ENCODE measurements at places on chromosomes 12 and 14. TPM values are rescaled to one million over a fixed set of nuclear protein-coding genes. Genes with fewer than 3 reads are reported as not detected.

DNA sequence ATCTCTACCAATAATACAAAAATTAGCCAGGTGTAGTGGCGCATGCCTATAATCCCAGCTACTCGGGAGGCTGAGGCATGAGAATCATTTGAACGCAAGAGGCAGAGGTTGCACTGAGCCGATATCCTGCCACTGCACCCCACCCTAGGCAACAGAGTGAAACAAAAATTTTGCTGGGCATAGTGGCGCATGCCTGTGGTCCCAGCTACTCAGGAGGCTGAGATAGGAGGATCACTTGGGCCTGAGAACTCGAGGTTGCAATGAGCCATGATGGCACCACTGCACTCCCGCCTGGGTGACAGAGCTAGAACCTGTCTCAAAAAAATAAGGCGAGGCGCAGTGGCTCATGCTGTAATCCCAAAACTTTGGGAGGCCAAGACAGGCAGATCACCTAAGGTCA is 9.5 kb downstream of the ATXN2 start:
- DNase-seq: no peak

DNA sequence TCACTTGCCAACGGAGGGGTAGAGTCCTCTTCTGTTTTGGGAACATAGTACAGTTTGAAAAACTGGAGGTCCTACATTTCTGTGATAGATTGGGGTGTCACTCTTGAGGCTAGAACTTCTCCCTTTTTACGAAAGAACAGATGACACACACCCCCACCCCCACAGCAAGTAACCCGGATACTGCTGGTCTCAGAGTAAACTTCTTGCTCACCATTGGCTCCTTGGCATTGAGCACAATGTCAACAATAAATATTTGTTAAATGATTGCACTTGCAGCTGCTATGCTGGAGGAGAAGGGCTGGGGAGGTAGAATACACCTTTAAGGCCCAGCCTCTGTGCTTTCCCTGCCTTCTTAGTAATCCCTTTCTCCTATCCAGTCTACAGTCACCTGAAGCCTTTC is 149.8 kb downstream of the TGFB3 start:
- DNase-seq: no peak

- DNase-seq: no peak
Measured at GRCh38 chr12:120119271-120119973, 2.9 kb upstream of the RAB35 start.

HOXC11 gene
- total RNA-seq: not detected

BIN2 gene
- 1.2 TPM for total RNA-seq

DNA sequence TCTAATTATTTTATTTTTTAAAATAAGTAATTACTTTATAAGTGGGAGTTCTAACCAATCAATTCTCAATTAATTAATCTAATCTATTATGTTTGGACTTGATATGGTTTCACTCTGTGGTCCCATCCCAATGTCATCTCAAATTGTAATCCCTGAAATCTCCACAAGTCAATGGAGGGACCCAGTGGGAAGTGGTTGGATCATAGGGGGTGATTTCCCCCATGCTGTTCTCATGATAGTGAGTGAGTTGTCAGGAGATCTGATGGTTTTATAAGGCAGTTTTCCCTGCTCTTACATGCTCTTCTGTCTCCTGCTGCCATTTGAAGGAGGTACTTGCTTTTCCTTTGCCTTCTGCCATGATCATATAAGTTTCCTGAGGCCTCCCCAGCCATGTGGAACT is 836.1 kb downstream of the GALC start:
- no peak for DNase-seq

DMAC2L gene
- total RNA-seq: 19.0 TPM

- no peak for DNase-seq
Measured at GRCh38 chr12:30719060-30719459, 23.4 kb upstream of the IPO8 start.

- DNase-seq: no peak
Measured at GRCh38 chr12:115464661-115465060, 780.7 kb upstream of the TBX3 start.

DNA sequence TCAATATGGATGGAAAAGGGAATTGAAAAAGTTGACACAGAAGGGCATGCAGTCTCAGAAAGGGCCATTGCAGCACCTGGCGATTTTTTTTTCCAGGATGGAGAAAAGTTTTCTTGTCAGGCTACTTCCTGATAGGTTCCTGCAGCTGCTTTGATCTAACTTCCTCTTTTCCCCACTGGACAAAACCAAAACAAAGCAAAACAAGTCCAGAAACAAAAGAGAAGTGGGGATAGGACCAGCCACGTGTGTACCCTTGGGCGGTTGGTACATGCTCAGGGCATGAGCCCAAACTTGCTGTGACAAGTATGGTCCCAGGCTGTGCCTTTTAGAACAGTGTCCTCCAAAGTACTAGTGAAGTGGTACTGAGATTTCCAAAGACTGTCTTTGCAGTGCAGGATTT is 89.8 kb downstream of the CHST11 start:
- no peak for DNase-seq

DNA sequence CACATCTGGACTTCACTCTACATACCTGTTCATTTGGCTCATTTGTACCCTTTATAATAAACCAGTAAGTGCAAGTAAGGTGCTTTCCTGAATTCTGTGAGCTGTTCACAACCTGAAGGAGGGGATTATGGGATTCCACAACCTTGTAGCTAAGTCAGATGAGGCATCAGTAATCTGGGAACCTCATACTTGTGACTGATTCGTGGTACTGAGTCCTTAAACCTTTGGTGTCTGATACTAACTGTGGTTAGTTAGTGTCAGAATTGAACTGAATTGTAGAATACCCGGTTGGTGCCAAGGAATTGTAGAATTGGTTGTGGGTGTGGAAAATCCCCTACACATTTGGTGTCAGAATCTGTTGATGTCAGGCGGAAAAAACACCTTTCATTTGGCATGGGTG is 83.4 kb downstream of the TMX1 start:
- no peak for DNase-seq

TAS2R7 gene
- not detected for total RNA-seq

GRCh38 chr14:103314496-103315277 is 19.4 kb upstream of the EIF5 start:
- no peak for DNase-seq

GRCh38 chr12:123659996-123660727 is 10.8 kb upstream of the TCTN2 start:
- no peak for DNase-seq

DNA sequence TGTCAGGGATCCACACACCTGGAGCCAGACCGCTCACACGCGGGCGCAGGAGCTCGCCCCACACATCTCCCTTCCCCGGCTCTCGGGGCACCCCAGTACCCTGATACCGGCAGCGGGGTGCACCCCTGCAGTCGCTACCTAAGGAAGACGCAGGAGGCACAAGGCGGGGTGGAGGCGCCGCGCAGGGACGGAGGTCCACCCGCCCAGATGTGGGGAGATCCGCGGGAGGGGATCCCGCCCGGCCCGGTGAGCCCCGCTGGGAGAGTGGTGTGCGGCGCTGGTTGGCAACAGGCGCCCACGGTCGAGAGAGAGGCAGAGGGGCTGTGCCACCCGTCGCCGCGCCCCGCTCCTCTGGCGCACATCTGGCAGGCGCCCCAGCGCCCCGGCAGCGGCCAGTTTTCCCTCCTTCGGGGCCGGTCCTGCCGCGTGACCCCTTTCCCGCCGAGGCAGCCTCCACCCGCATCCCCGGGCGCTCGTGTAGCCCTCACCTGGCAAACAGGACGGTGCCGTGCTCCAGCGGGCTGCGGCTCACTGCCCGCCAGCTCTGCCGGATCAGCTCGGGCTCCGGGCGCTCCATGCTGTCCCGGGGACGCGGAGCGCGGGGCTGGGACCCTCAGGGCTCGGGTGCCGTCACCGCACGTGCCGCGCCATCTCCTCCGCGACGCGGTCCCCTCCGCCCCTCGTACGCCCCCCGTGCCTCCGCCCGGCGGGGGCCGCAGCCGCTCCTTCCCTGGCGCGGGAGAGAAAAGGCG is 469 bp downstream of the NGB start:
- no peak for DNase-seq

RIMBP2 gene
- total RNA-seq: not detected

- no peak for DNase-seq
Measured at GRCh38 chr14:103943673-103944072, 1.3 kb upstream of the RD3L start.

- no peak for DNase-seq
Measured at GRCh38 chr14:99884834-99885648, 91.8 kb downstream of the EML1 start.

GRCh38 chr12:56469007-56469930 is 891 bp downstream of the SPRYD4 start:
- no peak for DNase-seq

- peak; percentile 41 for DNase-seq
Measured at GRCh38 chr14:64549791-64550620, at the start of gene PPP1R36. Gene PPP1R36, plus strand, starts transcription at chr14:64549961. Its CDS starts 37 bp downstream, at chr14:64549998.

DNA sequence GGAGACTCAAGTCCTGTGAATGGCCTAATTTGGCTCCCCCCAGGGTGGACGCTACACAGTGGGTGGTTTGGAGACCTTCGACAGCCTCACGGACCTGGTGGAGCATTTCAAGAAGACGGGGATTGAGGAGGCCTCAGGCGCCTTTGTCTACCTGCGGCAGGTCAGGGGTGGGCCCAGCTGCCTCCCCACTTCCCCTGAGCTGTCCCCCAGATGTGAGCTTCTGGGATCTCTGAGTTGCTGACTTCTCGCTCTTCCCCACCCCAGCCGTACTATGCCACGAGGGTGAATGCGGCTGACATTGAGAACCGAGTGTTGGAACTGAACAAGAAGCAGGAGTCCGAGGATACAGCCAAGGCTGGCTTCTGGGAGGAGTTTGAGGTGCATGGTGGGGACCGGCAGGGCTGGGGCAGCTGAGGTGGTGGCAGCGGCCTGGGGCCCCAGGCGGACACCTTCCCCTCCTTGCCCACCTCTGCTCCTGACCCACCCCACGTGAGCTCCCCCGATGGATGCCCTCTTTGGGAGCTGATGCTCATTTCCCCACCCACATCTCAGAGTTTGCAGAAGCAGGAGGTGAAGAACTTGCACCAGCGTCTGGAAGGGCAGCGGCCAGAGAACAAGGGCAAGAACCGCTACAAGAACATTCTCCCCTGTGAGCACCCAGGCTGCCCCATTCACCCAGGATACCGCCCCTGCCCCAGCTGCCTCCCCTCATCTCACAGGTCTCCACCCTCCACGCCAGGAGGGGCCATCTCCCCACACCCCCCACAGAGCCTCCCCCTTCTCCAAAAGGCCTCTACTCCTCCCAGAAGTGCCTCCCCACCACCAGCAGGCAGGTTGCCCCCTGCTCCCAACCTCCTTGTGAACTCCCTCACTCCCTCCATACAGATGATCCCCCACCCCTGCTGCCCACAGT is 4.2 kb downstream of the PTPN6 start:
- DNase-seq: peak; percentile 20

GRCh38 chr12:104673696-104674482 is 217.1 kb downstream of the CHST11 start:
- no peak for DNase-seq

- no peak for DNase-seq
Measured at GRCh38 chr14:68462683-68463082, 330.2 kb downstream of the ZFP36L1 start.

- DNase-seq: no peak
Measured at GRCh38 chr12:2693980-2694610, 100.7 kb upstream of the FKBP4 start.

GZMH gene
- 3.6 TPM for total RNA-seq

SUOX gene
- 38.3 TPM for total RNA-seq

DNA sequence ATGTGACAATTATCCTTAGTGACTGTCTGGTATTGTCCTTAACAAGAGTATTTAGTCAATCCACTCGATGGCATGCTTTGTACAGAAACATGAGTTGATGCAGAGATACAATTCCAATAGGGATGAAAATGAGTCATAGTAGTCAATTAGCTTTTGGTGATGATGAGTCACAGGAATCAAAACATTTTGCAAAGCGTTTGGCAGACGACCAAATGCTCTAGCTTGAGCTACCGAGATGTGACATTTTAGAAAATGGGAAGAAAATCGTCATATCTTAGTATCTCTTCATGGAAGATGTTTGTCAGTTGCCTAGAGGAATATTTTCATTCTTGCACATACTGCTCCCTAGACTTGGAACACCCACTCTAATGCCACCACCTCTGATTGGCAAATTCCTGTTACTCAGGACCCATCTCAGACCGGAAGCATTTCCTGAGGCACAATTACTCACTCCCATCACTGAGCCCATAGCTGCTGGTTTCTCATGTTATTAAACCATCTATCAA is 95.0 kb downstream of the LMNTD1 start:
- no peak for DNase-seq

DNA sequence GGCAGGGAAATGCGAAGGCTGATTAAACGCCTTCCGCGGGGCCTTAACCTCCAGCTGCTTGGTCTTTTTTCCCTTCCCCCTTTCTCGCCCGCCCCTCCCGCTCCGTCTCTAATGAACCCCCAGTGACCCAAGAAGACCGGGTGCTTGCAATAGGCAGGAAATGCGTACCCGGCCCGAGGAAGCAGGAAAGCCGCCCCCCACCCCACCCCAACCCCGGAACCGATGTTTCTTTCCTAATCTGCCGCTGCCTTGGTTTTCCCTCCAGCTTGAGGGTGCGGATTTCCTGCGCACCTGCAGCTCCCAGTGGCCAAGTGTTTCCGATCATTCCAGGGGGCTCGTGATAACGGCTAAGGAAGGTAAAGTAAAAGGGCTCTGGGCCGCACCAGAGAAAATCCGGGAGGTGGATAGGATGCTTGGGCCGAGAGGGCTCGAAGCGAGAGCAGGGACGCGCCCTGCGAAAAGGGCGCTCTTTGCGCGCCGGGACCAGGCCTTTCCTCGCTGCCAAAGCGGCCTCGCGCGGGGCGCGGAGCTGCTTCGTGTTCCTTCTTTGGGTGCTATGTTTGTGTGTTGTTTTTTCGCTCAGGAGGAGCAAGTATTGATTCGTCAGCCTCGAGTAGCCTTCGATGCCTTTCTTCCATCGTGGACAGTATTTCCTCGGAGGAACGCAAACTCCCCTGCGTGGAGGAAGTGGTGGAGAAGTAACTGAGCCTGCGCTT is 983 bp downstream of the MYF6 start:
- no peak for DNase-seq

GRCh38 chr12:2768224-2768961 is 26.4 kb upstream of the FKBP4 start:
- no peak for DNase-seq

- DNase-seq: peak; percentile 33
Measured at GRCh38 chr14:34322940-34323418, 139.1 kb downstream of the SPTSSA start.

CARMIL3 gene
- total RNA-seq: 0.19 TPM

MUCL1 gene
- total RNA-seq: not detected

DNA sequence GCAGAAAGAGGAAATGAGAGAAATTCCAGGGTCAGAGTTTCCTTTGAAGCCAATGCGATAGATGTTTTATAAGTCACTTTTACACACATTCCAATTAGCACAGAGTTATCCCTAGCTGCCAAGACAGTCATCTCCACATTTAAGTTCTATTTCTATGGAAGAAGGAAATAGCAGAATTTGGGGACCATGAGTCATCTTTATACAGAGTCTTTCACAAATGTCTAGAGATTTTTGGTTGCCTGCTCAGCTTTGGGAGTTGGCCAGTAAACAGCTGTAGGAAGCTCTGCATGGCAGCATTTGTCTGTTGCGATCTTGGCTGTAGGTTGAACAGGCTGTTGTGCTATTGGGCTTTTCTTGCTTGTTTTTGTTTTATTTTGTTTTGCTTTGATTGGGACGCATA is 884.3 kb downstream of the GALC start:
- no peak for DNase-seq
